ENCODE measurements at places on chromosomes 13 and 19.

DNA sequence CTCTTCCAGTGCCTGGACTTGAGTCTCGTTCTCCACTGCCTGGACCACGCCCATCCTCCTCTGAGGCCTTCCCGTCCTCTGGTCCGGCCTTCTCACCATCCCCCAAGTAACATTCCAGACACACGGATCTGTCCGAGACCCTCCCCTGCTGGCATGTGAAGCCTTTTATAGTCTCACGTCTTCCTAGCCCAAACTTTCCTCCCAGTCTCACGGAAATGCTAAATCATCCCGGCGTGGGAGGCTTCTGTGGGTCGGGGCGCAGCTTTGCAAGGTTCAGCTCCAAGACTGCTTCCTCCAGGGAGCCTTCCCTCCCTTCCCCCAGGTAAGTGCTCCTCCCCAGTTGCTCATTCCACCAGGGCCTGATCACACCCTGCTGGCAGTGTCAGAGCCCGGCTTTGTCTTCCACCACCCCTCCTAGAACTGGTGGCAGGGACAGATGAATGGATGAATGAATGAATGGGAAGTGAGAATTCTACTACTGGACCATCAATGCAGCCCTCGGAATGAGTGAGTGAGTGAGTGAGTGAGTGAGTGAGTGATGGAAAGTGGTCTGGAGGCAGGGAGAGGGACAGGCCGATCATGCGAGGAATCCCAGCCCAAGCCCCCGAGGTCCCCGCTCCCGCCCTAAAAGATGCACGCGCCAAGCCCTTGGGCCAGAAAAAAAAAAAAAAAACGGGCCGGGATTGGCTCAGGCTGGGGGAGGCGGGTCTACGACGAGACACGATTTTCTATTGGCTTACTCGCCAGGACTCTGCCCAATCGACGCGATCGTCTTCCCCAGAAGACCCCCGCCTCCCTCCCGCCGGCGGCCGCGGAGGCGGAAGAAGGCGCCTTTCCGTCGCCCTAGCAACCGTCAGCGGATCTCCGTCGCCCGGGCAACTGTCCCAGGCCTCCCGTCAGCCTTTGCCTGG lies 9.3 kb downstream of the EPHX3 start:
- peak; percentile 93 for DNase-seq

- DNase-seq, result no peak
Measured at GRCh38 chr13:47420020-47420419, 523.2 kb upstream of the HTR2A start.

DNA sequence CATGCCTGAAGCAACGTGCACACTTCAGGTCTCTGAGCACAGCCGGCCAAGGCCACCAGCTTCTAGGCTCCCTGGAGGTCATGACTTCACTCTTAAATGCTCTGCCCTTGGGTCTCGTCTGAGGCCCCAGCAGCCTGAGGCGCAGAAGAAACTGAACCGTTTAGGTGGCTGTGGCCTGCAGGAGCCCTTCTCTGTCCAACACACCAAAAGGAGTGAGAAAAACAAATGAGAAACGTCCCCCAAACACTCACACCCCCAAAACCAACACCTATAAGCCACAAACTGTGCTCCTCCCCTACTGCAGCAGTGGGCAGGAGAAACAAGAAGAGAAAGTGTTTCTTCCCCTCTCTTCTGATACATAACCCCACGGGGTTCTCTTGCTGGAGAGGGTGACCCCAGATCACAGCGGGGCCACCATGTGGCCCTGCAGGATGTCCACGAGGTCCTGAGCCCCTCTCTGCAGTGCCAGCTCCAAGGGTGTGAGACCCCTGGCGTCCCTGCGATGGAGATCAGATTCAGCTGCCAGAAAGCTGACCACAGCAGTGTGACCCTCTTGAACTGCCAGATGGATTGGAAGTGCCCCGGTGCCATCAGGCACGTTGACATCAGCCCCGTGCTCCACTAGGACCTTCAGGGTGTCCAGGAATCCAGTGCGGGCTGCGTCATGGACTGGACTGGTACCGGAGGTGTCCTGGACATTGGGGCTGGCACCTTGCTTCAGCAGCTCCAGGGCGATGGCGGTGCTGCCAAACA lies 1.0 kb upstream of the KRI1 start:
- DNase-seq, result peak; percentile 53

DNA sequence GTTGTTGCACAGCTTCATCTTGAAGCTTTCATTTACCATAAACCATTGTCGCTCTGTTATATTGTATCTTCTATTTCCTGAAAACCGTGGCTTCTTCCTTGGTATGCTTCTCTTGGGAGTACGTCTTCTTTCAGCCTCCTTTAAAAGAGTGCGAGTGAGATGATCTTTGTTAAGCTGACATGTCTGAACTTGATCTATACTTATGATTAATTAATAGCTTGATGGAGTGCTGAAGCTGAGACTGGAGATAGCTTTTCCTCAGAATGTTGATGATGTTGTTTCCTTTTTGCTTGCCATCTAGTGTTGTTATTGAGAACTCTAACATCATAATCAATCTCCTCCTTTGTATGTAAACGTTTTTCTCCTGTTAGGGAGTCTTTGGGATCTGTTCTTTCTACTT lies 529.3 kb upstream of the SPRY2 start:
- no peak for DNase-seq
